ENCODE measurements at places on chromosomes 1 and 21. TPM values are rescaled to one million over a fixed set of nuclear protein-coding genes. Genes with fewer than 3 reads are reported as not detected.

GRCh38 chr1:65866439-65866838 lies 73.7 kb downstream of the PDE4B start:
- no peak overlapping the region for H3K27ac ChIP-seq
- DNase-seq, result no peak
- no peak overlapping the region for H3K4me3 ChIP-seq
- no peaks in the 10 kb centered on the region for H3K36me3 ChIP-seq
- H3K27me3 ChIP-seq, result peaks cover 3% of the 10 kb centered on the region
- H3K4me1 ChIP-seq, result no peaks in the 10 kb centered on the region

DNA sequence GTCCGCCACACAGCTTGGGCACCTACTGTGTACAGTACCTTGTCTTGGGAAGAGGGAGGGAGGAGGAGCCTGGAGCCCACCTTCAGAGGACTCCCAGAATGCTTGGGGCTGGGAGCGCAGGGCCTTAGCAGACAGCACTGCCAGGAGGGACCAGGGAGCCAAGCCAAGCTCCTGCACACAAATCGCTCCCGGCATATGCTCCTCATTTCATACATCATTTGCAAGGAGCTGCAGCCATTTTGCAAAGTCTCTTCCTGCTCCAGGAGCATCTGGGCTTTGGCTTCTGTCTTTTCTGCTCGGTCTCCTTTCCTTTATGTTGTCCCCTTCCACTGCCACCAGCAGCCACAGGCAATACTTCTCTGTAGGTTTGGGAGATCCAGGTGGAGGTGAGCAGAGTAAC lies 175.2 kb upstream of the ZC3H12A start:
- no peaks in the 10 kb centered on the region for H3K36me3 ChIP-seq
- no peak for DNase-seq
- H3K4me1 ChIP-seq, result peaks cover 6% of the 10 kb centered on the region

DNA sequence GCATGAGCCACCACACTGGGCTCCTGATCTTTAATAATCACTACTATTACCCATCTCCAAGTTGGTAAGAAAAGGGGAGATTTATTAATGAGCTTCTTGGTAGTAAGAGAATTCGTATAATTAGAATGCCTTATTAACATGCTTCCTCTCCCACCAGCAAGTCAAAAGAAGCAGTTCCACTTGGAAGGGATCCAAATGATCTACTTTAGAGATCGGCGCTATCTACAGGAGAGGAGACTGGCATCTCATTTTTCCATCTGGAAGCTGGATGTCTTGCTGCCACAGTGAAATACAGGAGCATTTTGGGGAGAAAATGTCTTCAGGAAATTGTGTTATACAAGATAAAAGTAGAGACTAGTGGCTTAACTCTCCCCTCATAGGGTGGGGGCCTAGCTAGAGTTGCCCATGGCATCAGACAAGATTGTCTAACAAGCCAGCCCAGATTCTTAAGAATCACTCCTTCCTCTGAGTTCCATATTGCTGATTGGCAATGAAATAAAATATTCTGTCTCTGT lies 33.6 kb upstream of the CAMSAP2 start:
- H3K27me3 ChIP-seq, result no peaks in the 10 kb centered on the region
- no peaks in the 10 kb centered on the region for H3K36me3 ChIP-seq
- H3K4me3 ChIP-seq, result no peak overlapping the region

DNA sequence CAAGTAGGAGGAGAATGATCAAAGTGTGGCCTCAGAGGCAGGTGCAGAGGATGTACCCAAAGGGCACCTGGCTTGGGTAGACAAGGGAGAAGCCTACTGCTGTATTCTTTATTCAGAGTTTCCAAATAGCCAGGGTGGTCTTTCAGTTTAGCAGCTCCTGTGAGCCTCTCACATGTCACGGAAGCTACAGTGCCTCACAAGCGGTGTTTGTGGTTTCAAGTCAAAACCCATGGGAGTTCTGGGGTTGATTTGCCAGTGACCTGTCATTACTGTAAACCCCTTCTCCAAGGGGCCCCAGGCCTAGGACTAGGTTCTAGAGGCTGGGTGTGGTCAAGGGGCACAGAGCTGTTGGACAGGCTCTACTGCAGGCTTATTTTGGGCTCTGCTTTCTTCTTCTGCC lies 10.2 kb upstream of the IL10 start:
- DNase-seq, result no peak
- no peak overlapping the region for H3K4me3 ChIP-seq
- H3K27me3 ChIP-seq, result no peaks in the 10 kb centered on the region
- no peak overlapping the region for H3K27ac ChIP-seq

- no peak overlapping the region for H3K4me3 ChIP-seq
- H3K27me3 ChIP-seq, result no peaks in the 10 kb centered on the region
- no peak for DNase-seq
- H3K27ac ChIP-seq, result no peak overlapping the region
- peaks cover 6% of the 10 kb centered on the region for H3K4me1 ChIP-seq
Measured at GRCh38 chr1:38538834-38539233, 320.7 kb downstream of the RRAGC start.

- no peaks in the 10 kb centered on the region for H3K36me3 ChIP-seq
- no peaks in the 10 kb centered on the region for H3K4me1 ChIP-seq
- no peak overlapping the region for H3K27ac ChIP-seq
Measured at GRCh38 chr1:46148318-46148717, 15.9 kb upstream of the PIK3R3 start.

DNA sequence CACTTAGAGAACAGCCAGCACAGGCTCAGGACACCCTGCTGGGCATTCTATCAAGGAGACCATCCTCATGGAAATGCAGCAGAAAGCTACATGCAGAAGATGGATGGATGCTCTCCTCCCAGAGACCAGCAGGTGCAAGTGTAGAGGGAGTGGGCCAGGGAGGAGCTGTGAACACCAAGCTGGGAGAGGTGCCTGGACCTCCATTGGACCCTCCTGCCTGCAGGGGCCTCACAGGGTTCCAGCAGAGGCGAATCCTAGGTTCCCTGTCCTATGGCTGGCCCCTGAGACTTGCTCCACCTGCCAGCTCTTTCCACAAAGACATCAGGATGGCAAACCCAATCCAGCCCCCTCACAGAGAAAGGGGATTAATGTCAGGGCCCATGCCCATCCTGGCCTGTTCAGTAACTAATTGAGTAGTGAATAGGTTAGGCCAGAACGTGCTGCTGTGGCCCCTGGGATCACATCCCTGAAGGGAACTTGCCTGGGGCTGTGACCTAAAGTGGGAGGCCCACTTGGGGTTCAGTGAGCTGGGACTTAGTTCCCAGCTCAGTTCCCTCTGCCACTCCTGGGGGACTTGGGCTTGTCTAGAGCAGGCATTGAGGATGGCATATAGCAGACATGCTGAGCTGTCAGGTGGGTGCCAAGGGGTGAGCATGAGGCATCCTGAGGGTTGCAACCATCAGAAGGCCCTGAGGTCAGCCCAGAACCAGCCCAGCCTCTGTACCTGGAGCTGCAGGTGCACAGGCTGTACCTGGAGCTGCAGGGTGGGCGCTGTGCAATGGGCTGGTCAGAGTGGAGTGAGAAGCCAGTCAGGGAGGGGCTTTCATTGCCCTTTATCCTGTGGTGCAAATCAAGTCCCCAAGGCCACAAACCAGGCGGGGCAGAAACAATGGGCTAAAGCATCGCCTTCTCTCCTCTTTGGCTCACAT lies 22.9 kb upstream of the ZNF678 start:
- H3K27ac ChIP-seq, result no peak overlapping the region
- no peaks in the 10 kb centered on the region for H3K36me3 ChIP-seq
- no peak overlapping the region for H3K4me3 ChIP-seq
- H3K27me3 ChIP-seq, result peaks cover 20% of the 10 kb centered on the region

- DNase-seq, result peak; percentile 28
- no peak overlapping the region for H3K4me3 ChIP-seq
- H3K36me3 ChIP-seq, result no peaks in the 10 kb centered on the region
- H3K27me3 ChIP-seq, result no peaks in the 10 kb centered on the region
- H3K4me1 ChIP-seq, result peaks cover 15% of the 10 kb centered on the region
Measured at GRCh38 chr21:43277481-43278351, 108.9 kb downstream of the CRYAA start.

- peak; percentile 82 for DNase-seq
- peaks cover 12% of the 10 kb centered on the region for H3K27me3 ChIP-seq
- peak within 1 kb of the TSS; percentile 82 for H3K4me3 ChIP-seq
- H3K36me3 ChIP-seq, result no peaks in the 10 kb centered on the region
- H3K4me1 ChIP-seq, result peaks cover 29% of the 10 kb centered on the region
Measured at GRCh38 chr1:22710701-22711049, at the start of gene EPHB2. EPHB2 (plus strand) TSS chr1:22710839; CDS start chr1:22710983, 144 bp downstream.

GRCh38 chr21:15826908-15827601 lies 97.3 kb downstream of the USP25 start:
- no peak overlapping the region for H3K4me3 ChIP-seq
- no peak overlapping the region for H3K27ac ChIP-seq
- no peaks in the 10 kb centered on the region for H3K4me1 ChIP-seq
- H3K36me3 ChIP-seq, result no peaks in the 10 kb centered on the region
- no peak for DNase-seq

Gene SYT11
- 6.3 TPM for total RNA-seq

Gene KRTAP21-2
- not detected for total RNA-seq

Gene RCC1
- 34.8 TPM for total RNA-seq

Gene CFAP74
- total RNA-seq, result not detected

Measured in neural progenitor cell (in vitro differentiated cells).